ENCODE measurements at places on chromosomes 6 and 20.

GRCh38 chr6:35090734-35091133 lies 50.4 kb downstream of the TCP11 start:
- no peak for DNase-seq

GRCh38 chr20:1872459-1873097 lies 22.6 kb upstream of the SIRPA start:
- DNase-seq, result no peak

DNA sequence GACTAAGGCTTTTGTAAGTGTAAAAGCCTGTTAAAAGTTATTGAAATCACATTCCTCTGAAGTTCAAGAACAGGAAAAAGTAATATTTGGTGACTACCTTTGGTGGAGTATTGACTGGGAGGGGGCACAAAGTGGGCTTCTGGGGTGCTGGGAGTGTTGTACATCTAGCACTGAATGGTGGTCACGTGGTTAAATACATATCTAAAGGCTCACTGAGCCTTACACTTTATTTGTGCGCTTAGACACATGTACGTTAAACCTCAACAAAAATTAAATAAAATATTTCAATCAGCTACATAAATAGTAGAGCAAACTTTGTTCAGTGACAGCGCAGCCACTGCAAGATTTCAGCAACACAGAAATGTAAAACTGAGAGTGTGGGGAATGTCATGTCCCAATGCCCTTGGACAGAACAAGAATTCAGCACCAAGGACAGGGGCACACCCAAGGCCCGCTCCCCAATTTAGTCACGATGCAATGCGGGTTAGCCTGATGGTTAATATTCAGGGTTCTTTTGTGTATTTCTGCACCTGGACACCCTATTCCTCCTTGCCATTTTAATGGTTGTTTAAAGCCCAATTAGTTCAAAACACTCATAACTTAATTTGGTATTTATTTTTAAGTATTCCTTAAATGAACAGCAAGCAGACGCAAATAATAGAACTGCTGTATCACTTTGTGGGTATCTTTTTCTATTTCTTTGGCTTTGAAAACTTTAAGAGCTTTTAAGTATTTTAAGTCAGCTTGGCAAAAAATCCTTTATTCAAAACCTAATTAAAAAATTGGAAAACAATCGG lies 37.4 kb downstream of the ANGPT4 start:
- no peak for DNase-seq

DNA sequence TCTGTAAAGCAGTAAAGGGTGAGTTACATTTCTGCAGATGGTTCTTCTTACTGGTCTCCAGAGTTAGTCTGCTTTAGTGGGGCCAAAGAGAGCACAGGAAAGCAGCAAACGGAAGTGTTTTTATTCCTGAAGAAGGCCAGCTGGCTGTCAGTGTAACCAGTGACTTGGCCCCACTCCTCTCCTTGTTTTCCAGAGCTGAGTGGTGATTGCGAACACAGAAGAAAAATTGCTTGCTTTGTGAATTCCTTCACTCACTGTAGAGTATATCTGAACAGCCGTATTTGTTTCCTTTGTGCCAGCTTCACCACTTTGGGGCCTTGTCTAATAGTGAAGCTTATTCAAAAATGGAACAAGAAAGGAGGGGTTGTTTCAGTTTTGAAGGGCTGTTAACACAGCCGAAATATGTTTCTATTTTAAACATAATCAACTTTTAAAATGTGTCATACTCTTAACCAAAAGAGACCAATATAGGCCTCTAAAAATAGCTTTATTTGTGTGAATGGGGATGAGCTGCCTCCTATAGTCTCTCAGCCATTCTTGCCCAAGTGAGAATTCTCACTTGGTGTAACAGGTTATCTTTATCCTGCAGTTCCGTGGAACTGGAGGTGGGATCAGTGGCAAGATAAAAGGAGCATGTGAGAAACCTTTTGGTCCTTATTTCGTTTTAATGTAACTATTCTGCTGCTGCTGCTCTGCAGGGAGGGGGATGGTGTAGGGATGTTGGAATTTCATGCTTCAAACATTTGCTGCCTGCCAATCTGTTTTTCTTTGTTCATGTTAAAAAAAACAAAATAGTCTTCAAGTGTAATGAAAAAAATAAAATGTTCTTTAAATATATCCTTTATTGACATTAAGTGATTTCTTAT lies 37.8 kb downstream of the ZC2HC1B start:
- no peak for DNase-seq

- no peak for DNase-seq
Measured at GRCh38 chr6:44524476-44525227, 137.1 kb downstream of the CDC5L start.

DNA sequence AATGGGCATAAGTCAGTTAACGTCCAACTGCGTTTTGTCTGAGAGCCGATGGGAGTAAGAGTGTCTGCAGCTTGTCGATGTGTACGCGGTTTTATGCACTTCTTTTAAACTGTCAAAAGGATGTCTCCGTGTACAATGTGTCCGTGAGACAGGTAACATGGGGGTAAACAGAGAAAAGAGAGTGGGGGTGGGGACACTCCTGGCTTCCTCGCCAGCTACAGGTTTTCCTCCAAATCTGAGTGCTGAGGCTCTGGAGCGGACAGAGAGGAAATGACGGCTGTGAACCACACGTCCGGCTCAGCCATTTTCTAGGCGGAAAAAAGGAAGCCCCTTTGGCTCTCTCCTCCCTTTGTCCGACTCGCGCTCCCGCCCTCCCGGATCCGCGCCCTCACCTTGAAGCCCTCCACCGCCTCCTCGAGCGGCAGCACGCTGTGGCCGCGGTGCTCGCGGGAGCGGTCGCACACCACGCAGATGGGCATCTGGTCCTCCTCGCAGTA lies 916 bp downstream of the TRIM27 start:
- DNase-seq, result no peak

- peak; percentile 39 for DNase-seq
Measured at GRCh38 chr6:163554663-163555062, 140.1 kb downstream of the QKI start.

- no peak for DNase-seq
Measured at GRCh38 chr6:39785281-39785680, 6.9 kb upstream of the DAAM2 start.

GRCh38 chr6:146898069-146898887 lies 299.5 kb downstream of the ADGB start:
- no peak for DNase-seq

GRCh38 chr6:152273638-152274037 lies 363.5 kb downstream of the SYNE1 start:
- DNase-seq, result no peak

DNA sequence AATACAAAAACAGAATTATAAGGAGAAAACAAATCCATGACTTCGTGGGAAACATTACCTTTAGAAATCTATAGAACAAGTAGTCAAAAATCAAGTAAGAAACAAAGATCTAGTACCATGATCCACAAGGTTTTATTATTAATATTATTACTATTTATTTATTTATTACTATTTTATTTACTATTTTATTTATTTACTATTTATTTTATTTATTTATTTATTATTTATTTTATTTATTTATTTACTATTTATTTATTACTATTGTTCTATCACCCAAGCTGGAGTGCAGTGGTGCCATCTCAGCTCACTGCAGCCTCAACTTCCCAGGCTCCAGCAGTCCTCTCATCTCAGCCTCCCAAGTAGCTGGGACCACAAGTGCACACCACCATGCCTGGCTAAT lies 13.5 kb upstream of the ELMO2 start:
- no peak for DNase-seq

GRCh38 chr20:64189530-64189966 lies 25.3 kb downstream of the MYT1 start:
- no peak for DNase-seq
